IPS DF 19.7 (cell line): ENCODE measurements at places on chromosomes 5 and 9.
A peak's percentile ranks its signal among the peaks of the same experiment; 100 is the strongest.

DNA sequence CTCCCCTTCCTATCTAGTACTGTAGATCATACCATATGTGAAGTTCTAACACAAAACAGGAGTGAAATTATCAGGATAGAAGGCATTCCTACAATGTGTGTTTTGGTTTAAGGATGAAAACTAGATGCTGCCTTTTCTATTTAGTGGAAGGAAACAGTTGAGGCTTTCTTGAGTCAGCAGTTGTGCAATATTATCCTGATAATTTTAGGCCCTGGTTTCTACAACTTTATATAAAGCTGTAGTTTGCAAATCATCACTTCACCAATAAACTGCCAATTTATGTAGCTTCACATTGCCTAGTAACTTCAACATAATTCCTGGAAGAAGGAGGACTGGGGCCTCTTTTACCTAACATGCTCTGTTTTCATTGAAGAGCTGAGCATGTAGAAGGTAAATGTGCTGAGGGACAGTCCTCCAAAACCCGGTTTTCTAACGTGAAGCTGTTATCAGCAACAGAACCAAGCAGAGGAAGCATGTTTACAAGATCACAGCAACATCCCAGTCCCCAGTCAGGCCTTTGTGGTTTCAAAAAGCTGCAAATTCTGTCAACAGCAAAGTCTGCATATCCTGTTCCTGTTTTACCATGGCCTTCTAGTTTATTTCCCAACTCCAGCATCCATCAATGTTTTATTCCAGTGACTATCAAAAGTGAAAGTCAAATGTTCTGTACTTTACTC is 513.4 kb upstream of the MEF2C start:
- no peak for DNase-seq

- DNase-seq, result no peak
These were observed 82.7 kb upstream of the PCA3 start for GRCh38 chr9:76681556-76681955.

GRCh38 chr9:84851935-84852585 is 182.5 kb downstream of the NTRK2 start:
- DNase-seq, result peak; percentile 82

DNA sequence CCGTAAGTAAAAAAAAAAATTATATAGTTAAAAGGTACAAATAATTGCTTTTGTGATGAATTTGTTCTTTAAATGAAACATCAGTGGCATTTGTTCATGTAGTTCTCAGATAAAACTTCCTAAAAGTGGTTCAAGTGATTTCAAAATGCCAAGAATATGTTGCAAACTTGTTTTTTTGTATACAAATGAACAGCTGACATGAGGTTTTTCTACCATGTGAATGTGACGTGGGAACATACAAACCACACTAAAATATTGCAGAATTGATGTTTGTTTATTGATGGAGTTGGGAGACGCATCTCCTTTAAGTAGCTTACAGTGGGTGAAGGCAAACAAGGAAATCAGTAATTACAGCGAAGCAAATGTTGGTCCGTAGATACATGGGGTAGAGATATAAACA is 16.9 kb downstream of the BASP1 start:
- DNase-seq, result no peak

GRCh38 chr5:143177263-143177983 is 226.1 kb downstream of the NR3C1 start:
- DNase-seq, result no peak

DNA sequence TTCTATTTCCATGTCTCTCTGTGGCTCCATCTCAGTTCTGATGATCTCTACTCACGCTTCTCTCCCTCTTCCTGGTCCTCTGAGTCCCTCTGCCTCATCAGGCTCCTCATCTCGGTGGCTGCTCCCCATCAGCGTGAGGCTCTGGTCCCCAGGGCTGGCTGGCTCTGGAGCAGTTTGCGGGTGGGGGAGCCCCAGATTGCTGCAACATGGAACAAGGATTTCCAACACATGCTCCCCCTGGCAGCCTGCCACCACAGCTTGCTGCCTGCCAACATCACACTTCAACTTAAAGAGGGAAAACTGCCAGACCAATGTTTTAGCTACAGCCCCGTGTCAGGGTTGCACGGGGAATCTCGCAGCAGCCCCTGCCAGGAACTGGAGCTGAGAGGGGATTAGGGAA is 77.2 kb upstream of the NEK6 start:
- DNase-seq, result no peak

DNA sequence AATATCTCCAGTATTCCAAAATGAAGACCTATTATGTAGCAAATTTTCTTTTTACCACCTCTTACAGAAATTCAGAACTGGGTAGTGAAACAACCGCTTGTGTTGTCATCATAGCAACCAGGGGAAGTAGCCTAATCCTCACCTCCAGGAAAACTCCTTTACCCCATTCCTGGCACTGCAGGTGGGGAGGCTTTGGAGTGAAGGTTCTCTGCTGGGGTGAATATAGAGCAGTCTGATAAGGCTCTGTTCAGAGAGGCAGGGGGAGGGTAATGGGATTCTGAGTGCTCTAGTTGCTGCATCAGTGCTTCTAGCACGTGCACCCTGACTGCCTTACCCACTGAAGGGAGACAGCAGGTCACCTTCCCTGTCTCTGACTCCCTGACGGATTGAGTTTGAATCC is 116.2 kb downstream of the MAN2A1 start:
- peak; percentile 3 for DNase-seq

- no peak for DNase-seq
These were observed 200.4 kb downstream of the ARRDC3 start for GRCh38 chr5:91182763-91183162.

DNA sequence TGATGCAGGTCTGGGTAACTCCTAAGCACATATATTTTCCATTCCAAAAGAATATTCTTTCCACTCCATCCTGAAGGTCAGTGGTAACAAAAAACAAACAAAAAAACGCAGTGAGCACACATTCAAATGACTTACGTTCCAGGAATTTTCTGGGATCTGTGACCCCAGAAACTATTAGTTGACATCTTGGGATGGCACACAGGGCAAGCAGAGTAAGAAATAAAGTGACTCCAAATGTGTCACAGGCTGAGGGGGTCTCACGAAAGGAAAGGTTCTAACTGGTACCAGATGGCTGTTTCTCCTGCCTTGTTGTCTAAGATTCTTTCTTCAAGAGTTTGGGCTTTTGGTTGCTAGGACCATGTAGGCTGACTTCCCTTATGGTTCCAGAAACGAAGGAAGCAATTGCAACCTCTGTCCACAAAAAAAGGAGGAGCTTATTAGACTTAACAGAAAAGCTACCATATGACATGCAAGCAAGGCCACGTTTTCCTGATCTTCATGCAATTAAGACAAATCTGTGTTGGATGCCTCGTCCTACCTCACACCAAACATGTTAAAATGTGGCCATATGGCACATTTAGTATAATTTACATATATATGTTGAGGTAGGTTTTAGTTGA is 32.7 kb downstream of the PTGS1 start:
- DNase-seq, result no peak

DNA sequence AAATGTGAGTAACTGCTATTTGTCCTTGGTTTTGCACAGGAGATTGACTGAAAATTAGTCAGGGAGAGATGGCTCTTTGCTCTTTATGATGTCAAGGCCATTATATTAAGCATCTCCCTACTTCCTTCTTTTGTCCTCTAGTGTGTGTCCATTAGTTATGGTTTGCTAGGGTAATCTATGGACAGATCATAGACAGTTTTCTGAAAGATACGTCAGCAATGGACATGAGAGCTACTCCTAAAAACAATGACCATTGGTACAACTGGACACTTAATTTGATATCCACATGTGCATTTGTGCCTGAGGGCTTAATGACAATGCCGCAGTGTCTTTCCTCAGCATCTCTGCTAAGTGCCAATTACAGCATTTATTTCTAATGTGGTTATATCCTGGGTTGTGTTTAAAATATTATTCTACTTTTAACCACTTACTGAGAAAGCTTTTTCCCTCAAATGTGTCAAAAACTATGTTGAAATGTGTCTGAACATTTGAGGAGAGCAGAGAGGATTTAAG is 218.2 kb upstream of the RFX3 start:
- DNase-seq, result no peak

DNA sequence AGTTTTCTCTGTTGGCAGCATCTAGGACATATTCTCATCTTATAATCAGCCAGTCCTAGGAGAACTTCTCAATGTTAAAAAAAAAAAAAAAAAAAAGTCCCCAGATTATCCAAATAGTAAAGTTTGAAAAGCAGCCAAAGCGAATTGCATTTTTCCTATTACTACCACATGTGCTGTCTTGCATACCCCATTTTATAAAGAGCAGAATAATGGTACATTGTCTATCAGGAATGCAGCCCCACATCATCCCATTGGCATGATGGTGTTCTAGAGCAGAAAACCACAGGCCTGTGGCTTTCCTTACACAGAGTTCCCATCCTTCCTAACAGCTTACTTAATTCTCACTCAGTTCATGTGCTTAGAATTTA is 381.6 kb downstream of the TMEM38B start:
- DNase-seq, result no peak

DNA sequence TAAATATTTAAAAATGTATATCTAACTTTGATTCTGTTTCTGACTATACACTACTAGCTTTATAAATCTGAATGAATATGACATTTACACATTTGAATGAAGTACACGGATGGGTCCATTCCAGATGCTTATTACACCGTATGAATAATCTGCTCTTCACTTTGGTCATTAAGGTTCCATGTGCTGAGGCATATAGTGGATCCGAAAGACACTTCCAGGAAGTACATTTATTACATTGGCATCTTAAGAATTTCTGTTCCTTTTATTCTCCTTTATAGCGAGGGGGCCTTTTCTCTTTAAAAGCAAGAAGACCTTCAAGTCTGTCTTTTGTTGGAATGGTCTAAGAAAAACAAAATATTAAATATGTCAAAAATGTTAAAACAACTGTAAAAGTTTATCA is 147.6 kb downstream of the AUH start:
- no peak for DNase-seq

DNA sequence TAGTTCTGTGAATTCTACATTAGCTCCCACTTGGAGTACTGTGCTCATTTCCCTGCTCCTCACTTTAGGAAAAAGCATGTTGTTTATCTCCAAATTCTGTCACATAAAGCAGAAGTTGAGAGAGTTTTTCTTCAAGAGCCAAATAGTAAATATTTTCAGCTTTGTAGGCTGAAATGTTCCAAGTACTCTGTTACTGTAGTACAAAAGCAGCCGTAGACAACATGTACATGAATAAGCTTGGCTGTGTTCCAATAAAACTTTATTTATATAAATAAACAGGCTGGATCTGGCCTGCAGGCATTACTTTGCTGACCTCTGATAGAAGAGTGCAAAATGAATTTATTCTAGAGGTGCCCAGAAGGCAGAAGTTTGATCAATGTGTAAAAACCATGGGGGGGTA is 73.0 kb upstream of the AGXT2 start:
- DNase-seq, result no peak

- no peak for DNase-seq
These were observed 7.7 kb downstream of the CA9 start for GRCh38 chr9:35681341-35682002.

- DNase-seq, result no peak
These were observed 37.3 kb upstream of the FYB1 start for GRCh38 chr5:39256477-39257235.

- DNase-seq, result no peak
These were observed 20.3 kb downstream of the QSOX2 start for GRCh38 chr9:136225366-136225747.

GRCh38 chr9:25418974-25419373 is 259.3 kb downstream of the TUSC1 start:
- DNase-seq, result no peak
